ENCODE measurements at places on chromosomes 5 and 9.

- no peak for DNase-seq
Observed at GRCh38 chr5:122463221-122463620, 151.2 kb downstream of the SNCAIP start.

GRCh38 chr5:55154873-55155272 lies 5.1 kb upstream of the GPX8 start:
- no peak for DNase-seq

DNA sequence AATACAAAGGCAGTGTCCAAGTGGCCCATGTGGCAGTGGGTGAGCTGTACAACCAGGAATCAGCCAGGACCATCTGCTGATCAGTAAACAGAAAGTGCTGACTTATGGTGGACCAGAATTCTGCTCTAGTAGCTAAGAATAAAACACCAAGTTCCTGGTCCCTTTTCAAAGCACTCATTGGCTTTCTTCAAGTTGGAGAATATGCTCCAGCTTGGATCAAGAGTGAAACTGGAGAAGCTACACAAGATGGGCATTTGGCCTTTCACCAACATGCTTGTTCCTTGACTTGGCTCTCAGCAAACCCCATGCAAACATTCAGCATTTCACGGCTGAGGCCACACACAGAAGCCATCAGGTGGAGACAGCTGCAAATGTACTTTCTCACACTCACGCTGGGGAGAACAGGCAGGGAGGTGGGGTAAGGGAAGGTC lies 32.1 kb downstream of the MARCHF3 start:
- DNase-seq: no peak

- no peak for DNase-seq
Observed at GRCh38 chr9:35820076-35820475, 5.2 kb upstream of the HINT2 start.

DNA sequence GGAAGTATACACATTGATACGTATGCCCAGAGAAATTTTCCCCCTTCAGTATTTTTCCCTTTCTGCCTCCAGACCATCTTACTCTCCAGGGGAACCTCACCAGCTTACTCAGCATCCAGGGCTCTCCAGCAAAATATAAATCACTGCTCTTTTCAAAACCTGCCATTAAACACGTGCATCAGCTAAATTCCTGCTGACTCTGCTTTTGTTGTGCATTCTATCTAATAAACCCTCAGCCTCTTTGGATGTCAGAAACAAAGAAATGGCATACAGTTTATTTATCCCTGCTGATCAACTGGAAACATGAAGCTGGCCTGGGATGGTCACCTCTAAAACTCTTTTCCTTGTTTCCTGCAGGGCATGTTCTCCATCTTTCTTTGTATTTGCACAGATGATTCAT lies 126.8 kb downstream of the TRPM3 start:
- DNase-seq: no peak

GRCh38 chr5:178306430-178307225 lies 74.0 kb upstream of the PHYKPL start:
- no peak for DNase-seq

DNA sequence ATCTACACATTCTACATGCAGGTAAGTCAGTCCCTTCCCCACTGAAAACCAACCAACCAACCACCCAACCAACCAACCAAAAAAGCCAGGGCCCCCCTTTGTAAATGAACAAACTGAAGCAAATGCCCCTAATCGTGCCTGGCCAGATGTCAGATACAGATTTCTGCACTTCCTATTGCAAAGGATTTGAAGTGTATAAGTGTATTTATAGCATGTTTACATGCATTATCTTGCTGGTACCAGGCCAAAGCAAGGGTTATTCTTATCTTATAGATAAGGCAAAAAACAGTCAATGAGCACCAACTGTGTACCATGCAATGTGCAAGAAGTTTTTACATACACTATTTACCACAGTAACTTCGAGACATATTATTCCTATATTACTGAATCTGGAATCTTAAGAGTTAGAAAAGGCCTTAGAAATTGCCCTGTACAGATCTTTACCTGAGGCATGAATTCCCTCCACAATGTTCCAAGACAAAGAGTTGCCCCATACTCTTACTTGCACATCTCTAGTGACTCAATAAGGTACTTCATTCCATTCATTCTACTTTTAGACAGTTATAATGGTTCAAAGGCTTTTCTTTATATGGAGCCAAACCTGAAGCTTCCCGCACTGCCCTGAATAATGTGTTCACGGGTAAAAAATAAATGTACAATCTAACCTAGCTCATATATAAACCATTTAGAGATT lies 51.7 kb upstream of the NR5A1 start:
- DNase-seq: no peak

- no peak for DNase-seq
Observed at GRCh38 chr9:133058071-133058470, 3.7 kb upstream of the CEL start.

DNA sequence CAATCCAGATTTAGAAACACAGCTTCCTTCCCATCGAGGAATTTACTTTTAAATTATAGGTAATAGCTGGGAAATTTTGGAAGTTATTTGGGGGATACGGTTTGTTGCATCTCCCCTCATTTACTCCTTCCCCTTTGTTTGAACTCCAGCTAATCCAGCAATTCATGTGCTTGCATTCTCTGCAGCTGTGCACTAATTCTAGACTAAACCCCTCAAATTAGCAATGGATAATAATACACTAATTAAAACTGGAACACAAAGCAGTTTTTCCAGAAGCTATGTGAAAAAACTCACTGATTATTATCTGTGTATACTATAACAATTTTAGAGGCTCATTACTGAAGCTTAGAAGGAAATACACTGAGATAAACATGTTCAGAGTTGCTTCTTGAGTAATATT lies 751.2 kb upstream of the ZNF608 start:
- no peak for DNase-seq

GRCh38 chr5:142713121-142713706 lies 27.3 kb upstream of the FGF1 start:
- DNase-seq: peak; percentile 74

DNA sequence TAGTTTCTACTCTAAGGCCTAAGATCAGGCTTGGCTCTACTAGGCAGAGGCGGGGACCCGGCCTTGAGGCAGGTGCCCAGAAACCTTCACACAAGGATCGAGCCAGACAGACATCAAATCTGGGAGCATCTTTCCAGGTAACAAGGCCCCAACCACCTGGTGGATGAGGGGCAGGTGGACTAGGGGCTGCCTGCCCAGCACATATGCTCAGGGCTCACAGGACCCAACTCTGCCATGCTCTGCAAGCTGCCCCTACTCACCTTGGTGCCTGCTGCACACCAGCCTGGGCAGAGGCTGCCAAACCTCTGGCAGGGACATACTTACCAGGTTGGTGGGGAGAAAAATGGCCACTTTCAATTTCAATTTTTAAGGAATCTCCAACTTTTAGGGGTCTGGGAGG lies 2.2 kb upstream of the ZNF618 start:
- no peak for DNase-seq

GRCh38 chr9:29160763-29161353 lies 1587.6 kb upstream of the C9orf72 start:
- peak; percentile 84 for DNase-seq

DNA sequence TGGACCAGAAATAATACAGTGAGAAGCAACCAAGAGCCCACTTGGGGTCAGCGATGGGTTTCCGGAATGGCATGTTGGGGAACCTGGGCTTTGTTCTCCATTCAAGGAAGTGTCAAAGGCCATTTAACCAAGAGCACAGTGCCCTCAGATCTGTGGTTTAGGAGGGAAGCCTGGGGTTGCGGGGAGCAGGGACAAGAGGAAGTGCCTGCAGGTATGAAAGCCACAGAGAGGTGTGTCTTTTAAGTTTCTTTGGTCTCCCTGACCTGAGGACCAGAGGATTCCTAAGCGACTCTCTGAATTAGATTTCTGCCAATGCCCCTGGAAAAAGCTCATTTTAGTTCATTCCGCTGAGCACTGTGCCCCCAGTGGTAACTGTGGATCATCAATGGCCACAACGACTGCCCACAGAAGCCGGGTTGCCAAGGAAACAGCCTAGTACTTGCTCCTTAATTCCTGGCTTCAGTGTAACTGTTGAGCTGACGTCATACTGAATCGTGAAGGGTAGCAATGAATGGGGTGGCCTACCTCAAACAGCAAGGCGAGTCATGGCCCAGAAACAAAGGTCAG lies 107.3 kb upstream of the SPIN1 start:
- DNase-seq: no peak

DNA sequence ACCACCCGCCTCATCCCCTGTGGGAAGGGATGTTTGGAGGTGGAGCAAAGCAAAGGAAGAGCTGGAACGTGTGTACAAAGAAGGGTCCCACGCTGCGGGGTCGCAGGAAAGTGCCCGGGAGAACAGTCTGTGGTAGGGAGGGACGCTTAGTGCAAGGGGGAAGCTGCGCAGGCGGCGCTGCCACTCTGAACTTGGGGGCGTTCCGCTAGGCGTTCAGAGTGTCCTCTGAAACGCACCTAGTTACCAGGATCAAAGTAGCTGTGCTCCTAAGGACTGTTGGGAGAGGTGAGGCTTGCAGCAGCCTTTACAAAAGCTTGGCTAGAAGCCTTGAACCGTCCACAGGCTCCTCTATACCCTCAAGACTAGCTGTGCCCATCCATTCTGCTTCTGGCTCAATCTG lies 29.3 kb upstream of the PDE8B start:
- no peak for DNase-seq

GRCh38 chr9:121892706-121893105 lies 200.4 kb downstream of the TTLL11 start:
- no peak for DNase-seq

GRCh38 chr5:108345541-108346171 lies 36.2 kb downstream of the FBXL17 start:
- peak; percentile 11 for DNase-seq

GRCh38 chr9:122261469-122261881 lies 3.2 kb downstream of the RBM18 start:
- DNase-seq: peak; percentile 9

DNA sequence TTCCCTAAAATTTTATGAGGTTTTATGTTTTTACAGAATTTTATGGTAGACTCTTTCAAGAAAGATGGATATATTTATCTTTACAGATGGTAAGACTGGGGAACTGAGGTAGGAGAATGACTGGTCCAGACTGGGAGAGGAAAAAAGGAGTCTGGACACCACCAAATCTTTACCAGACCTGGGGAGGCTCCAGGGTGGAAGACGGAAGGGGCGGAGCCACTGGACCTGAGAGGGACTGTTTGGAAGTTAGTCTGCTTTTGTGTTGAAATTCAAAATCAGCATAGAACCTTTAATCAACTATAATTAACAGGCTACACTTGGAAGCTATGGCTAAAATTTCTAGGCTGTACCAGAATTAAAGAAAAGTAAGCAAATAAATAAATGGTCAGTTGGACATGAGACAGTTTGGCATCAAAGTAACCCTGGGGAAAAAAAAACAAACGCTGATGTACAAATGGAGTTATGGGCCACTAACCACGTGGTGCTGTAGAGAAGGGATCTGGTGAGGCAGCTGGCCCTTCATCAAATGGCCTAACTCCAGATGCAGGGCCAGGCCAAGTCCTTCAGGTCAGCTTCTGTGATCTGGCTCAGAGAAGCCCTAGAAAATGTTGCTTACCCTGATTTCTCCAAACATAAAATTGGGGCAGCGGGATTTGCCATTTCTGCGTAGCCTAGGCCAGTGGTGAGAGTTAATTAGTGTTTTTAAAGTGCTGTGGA lies 155.1 kb downstream of the ARSB start:
- DNase-seq: no peak

DNA sequence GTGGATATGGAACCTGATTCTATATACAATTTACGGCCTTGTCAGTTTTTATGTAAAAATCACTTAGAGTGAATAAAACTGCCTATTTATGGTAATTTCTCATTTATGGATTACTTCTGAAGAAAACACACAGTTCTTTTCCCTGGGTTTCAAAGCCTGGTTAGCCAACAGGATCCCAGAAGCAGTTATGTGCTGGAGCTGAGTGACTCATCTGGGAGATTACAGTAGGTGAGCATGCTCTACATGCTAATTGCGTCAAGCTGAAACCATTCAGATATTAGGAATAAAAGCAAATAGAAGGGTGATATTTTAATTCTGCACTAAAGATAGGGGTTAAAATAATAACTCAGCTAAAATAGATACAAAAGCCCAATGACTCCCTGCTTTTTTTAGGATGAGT lies 47.8 kb downstream of the PDE4D start:
- no peak for DNase-seq

- no peak for DNase-seq
Observed at GRCh38 chr5:131769961-131770360, 26.9 kb downstream of the FNIP1 start.

GRCh38 chr5:177557041-177557647 lies 2.8 kb upstream of the FAM193B start:
- no peak for DNase-seq

- DNase-seq: no peak
Observed at GRCh38 chr9:135887585-135888050, 19.7 kb downstream of the CAMSAP1 start.

DNA sequence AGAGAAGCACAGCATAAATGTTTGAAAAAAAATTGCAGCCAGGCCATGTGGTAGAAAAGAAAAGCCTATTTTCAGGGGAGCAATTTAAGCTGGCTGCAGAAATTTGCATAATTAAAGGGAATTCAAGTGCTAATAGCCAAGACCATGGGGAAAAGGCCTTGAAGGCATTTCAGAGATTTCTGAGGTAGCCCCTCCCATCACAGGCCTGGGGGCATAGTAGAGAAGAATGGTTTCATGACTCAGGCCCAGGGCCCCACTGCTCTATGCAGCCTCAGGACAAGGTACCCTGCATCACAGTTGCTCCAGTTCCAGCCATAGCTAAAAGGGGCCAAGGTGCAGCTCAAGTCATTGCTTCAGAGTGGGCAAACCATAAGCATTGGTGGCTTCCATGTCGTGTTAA lies 1416.0 kb downstream of the EFNA5 start:
- no peak for DNase-seq

All from NCI-H2081 (cell line).